Upper lobe of left lung (tissue), 6 donors: ENCODE measurements at places on chromosomes 16 and 17. TPM values are rescaled to one million over a fixed set of nuclear protein-coding genes. Genes with fewer than 3 reads are reported as not detected.

- DNase-seq = peak; percentile 90
Observed at GRCh38 chr16:2213817-2214718, 572 bp downstream of the PGP start.

DNA sequence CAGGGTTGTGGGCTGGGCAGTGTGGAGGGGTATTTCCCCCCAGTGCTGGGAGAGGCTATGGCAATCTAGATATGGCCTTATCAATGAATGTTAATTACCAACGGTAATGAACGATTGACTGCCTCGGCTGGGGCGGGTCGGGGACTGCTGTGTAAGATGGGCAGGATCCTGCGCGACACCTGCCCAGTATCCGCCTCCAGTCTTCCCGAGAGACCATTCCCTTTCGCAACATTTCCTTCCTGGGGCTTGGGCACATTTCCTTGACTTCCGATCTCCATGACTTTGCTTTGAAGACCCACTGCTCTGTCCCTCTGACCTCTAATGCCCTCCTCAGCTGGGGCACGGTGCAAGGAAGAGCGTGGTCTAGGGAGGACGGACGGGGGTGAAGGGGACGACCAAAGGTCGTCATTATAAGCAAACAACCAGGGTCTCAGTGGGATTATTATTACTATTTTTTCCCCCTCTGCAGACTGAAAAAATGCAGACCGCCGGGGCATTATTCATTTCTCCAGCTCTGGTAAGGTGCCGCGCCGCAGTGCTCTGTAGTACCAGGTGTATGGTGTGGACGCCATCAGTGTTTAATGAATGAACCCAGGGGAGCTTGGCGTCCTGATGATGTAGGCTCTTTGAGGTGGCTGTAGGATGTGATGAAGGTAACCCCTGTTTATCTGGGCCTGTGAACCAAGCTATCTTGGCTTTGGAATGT lies 506 bp downstream of the ATP5MC1 start:
- DNase-seq = no peak

DNA sequence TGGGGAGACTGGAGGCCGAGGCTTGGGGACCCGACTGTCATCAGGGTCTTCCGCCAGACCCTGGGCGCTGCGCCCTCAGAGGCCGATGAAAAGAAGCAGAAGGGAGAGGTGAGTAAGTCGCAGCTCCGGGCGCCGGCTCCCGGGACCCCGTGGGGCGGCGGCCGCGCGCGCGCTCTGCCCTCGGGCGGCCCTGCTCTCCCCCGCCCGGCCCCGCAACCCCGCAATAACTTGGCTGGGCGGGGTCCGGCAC lies 392 bp upstream of the ABHD15 start:
- no peak for DNase-seq

- peak; percentile 54 for DNase-seq
Observed at GRCh38 chr17:4221899-4222659, 41.7 kb downstream of the ANKFY1 start.

DNA sequence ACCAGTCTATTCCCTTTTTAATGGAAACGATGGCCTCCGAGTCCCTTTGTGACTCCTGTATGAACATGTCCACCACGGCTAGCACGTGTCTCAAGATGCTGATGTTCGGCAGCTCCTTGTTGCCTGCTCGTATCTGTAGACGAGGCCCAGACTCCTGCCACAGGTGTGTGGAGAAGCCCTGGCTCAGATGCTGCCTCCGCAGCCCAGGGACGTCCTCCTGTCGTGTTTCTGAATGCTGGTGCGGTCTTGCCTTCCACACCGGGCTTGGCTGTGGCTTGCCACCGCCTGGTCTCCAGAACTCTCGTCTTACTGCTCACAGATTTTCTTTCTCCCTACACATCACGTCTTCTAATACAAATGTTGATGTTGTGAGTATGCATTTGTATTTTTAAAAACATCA lies 17.0 kb downstream of the FOXF1 start:
- no peak for DNase-seq

DNA sequence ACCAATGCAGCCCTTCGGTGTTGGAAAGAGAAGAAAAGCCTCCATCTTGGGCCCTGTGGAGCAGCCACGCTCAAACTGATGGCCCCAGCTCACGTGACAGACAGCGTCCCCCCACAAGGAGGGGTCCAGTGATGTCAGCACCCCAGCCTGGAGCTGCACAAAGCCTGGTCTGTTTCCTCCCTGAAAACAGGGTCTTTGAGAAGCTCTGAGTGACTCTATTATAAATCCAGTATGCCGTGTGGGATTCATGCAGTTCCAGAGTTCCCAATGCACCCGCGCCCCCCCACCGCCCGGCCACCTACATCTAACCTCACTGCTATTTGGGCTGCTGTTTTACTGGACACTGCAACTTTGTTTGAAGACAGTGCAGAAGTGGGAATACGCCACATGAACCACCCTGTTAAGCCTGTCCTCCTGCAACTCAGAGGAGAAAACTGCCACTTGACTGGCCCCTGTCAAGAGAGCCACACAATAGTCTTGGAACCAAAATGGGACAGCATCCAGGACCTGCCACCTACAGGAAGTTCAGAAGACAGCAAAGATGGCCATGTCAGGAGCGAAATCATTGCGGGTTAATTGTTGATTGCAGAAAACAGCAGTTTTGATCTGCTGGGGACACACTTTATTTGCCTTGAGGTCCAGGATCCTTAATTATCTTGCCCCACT lies 33.1 kb downstream of the PMP22 start:
- DNase-seq = no peak

DNA sequence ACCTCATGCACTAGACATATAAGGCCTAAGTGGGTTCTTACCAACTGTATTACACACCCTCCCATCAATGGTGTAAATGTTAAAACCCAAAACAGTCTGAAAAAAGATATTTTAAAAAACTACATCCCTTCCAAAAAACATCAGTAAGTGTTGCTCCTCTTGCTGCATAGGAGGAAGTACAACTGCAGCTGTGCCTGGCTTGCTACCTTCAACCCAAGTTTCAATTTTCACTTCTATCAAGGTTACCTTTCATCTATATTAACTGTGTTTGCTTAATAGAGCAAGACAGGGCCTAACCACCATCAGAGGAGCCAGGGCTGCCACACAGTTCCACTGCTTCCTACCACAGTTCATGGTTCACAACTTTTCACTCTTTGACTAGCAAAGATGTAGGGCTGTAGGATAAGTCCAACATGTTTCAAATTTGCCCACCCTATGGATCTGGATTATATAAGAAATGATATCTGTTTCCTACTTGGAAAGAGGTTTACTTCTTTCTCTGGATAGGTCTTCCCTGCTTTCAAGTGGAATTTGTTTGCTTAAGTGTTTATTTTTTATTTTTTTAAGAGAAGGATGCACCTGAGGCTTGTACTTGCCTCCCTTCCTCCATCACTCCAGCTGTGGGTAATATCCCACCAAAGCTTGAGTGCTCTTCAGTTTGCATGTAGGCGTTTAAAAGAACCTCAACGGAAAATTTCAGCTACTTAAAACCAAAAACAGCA lies 56.7 kb downstream of the GRB7 start:
- no peak for DNase-seq

DNA sequence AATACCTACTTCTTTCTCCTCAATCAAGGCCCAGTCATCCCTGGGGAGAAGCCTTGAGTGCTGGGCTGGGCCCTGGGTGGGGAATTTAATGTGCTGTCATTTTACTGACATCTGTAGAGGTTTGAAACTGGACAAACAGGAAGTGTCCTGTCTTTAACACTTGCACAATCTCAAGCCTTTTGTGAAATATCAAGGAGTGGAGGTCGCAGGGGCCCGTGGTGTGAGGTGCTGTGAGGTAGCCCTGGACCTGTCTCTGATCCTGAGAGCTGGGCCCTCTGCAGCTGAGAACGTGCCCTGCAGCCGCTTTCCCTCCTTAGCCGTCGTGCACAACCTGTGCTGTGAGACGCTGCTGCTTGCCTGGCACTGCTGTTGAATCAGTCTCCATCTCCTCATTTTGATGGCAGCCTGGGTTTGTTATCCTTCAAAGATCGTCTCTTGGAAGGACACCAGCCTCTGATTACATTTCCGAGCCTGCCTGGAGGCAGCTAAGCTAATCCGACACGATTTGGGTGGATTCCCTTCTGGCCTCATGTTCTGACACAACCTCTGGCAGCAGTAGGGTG lies 29.9 kb downstream of the SMARCE1 start:
- DNase-seq = peak; percentile 27

DNA sequence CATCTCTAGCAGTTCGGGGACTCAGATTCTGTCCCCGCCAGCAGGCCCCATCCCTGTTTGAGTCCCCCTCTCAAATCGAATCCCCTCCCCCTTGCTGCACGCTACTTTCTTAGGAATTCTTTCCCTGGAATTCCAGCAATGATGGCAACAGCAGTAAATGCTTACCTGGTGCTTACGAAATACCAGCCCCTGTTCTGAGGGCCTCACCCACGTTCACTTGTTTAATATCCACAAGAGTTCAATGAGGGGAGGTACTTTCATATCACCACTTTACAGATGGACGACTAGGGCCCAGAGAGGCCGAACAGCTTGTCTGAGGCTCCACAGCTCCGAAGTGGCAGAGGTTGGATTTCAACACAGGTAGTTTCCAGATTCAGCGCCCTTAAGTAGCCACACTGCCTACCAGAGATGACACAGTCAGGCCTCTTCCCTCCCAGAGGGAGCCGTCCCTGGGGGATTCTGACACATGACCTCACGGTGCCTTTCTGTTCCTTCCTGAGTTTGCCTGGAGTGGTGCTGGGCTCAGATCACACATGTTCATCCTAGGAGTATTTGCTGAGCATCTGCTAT lies 120.7 kb upstream of the GSE1 start:
- DNase-seq = no peak

- no peak for DNase-seq
Observed at GRCh38 chr16:1696863-1697262, 9.1 kb upstream of the MAPK8IP3 start.

DNA sequence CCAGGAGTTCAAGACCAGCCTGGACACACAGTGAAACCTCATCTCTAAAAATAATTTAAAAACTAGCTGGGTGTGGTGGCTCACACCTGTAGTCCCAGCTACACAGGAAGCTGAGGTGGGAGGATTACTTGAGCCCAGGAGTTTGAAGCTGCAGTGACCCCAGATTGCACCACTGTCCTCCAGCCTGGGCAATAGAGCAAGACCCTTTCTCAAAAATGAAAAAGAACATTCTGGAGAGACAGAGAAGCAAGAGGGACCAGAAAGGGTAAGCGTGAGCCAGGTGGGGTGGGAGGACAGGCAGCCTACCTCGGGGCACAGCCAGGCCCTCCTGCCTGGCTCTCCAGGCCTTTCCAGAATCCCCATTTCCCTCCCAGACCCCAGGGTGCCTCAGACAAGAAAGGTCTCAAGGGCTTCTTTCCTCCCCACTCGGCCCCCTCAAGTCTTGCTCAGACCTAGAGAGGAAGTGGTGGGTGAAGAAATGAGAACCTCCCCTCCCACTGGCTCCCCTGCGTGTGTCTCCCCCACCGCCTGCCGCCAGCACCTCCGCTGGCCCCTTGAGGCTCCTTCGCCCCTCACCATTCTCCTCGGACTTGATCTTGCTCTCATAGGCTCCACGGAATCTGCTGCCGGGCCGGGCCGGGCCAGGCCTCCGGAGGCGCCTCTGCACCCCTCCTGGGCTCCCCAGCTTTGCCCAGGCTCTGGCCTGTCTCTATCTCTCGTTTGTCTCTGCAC lies 503 bp downstream of the C16orf54 start:
- DNase-seq = peak; percentile 84

DNA sequence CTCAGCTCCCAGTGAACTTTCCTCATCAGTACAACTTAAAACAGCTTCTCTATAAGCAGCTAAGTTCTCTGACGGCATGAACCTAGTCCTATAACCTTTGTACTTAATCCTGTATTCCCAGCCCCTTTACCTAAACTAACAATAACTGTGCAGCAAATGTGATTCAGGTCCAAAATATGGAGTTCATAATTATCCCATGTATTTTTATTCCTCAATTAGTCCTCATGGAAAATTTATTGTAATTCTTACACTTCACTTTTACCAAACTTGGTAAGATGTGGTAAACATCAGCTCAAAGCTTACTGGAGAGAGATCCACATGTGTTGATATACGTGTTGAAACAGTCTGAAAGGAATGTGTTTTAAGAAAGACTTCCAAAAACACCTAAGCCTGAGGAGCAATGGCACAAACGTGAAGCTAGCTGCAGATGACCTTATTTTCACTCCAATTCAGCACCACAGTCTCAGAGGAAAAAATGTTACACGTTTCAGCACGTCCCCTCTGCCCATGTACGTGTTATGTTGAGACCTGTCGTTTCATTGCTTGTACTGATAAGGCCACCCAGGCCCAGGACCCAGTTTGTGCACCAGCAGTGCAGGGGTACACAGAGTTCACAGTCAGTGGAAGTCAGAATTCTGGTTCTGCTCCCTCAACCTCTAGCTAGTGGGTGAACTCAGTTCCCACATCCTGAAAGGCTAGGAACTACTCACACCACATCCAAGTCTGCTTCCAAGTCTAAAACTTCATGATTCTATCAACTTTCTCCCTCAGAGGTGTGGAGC lies 7.1 kb downstream of the USP31 start:
- no peak for DNase-seq

- DNase-seq = no peak
Observed at GRCh38 chr16:11149011-11149616, 106.9 kb downstream of the SOCS1 start.

- no peak for DNase-seq
Observed at GRCh38 chr17:78785663-78786057, 3.6 kb upstream of the CYTH1 start.

DNA sequence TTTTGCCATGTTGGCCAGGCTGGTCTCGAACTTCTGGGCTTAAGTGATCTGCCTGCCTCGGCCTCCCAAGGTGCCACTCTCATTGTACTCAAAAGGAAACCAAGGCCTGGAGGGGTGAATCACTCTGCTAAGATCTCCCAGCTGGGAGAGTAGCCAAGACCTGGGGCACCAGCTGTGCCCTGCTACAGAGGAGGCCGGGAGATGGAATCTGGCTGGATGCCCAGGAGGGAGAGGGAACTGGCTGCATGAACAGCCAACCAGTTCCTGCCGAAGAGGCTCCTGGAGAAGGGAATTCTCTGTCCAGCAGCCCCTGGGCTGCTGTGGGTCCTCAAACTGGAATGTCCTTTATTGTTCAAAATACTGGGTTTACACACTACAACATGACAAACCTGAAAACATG lies 238.7 kb upstream of the CIBAR2 start:
- peak; percentile 96 for DNase-seq

- DNase-seq = no peak
Observed at GRCh38 chr16:84413244-84414004, 45.1 kb downstream of the ATP2C2 start.

AGRP gene
- not detected for total RNA-seq

ANKRD40CL gene
- total RNA-seq = not detected

NOS2 gene
- total RNA-seq = 1.7 TPM

MT3 gene
- total RNA-seq = not detected

PEMT gene
- total RNA-seq = 44.9 TPM

HS3ST3A1 gene
- total RNA-seq = 1.9 TPM

SRL gene
- total RNA-seq = 1.1 TPM

PLEKHH3 gene
- 18.4 TPM for total RNA-seq

AOC3 gene
- total RNA-seq = 111 TPM
